ENCODE measurements at places on chromosomes 2 and 18. TPM values are rescaled to one million over a fixed set of nuclear protein-coding genes. Genes with fewer than 3 reads are reported as not detected.

Gene EN1
- not detected for total RNA-seq

Gene CNDP1
- not detected for total RNA-seq

Gene C2orf81
- total RNA-seq: 0.13 TPM

Gene FAM210A
- total RNA-seq: 38.9 TPM

Gene CDK15
- not detected for total RNA-seq

Gene CHRNG
- total RNA-seq: not detected

Gene ZBTB7C
- total RNA-seq: under 0.01 TPM

Gene SCTR
- not detected for total RNA-seq
